ENCODE measurements at places on chromosomes 7 and 10. TPM values are rescaled to one million over a fixed set of nuclear protein-coding genes. Genes with fewer than 3 reads are reported as not detected.

DNA sequence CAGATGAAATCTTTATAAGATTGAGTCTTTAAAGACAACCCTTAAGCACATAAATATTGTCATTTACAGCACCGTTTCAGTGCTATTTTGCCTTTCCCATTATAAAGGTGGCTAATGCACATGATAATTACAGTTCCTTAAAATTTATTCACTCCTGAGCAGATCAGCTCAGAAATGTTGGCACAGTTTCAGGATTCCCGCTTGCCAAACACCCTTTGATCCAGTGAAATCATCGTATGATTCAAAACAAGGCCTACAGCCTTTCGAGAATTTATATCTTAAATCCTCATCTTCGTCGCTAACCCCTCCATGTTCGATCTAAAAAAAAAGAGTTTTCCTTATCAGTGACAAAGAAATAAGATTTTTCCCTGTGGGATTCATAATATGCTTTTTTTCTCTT is 14.1 kb upstream of the SOSTDC1 start:
- H3K27ac ChIP-seq, result no peak overlapping the region
- H3K36me3 ChIP-seq, result no peaks in the 10 kb centered on the region
- no peak overlapping the region for H3K4me3 ChIP-seq
- no peaks in the 10 kb centered on the region for H3K27me3 ChIP-seq

DNA sequence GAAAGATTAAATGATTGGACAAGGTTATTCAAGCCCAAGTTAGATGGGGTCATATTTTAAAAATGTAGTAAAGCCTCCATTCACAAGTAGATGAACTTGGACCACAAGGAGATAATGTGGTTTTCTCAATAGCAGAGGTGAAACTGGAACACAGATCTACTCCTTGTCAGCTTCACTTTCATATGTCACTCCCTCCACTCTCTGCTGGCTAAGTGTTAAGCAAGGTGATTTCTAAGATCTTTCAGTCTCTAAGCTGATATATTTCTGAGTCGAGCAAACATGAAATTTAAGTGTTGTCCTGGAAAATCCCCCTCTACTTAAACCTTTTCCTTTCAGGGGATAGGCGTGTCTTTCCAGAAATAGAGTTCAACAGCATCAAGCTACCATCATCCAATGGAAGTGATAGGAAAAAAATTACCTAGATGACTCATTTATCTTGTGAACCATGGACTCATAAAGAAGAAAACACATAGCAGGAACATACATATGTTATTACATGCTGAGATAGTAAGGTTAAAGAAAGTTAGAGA is 275.0 kb downstream of the PTEN start:
- H3K27me3 ChIP-seq, result no peaks in the 10 kb centered on the region
- H3K4me1 ChIP-seq, result no peaks in the 10 kb centered on the region
- H3K4me3 ChIP-seq, result no peak overlapping the region
- no peaks in the 10 kb centered on the region for H3K36me3 ChIP-seq

GRCh38 chr10:124220971-124221355 is 127.6 kb upstream of the CHST15 start:
- H3K4me3 ChIP-seq, result no peak overlapping the region
- no peak for DNase-seq
- no peaks in the 10 kb centered on the region for H3K27me3 ChIP-seq
- H3K4me1 ChIP-seq, result no peaks in the 10 kb centered on the region
- H3K27ac ChIP-seq, result no peak overlapping the region

GRCh38 chr10:3486346-3487065 is 298.5 kb downstream of the KLF6 start:
- H3K4me1 ChIP-seq, result peaks cover 20% of the 10 kb centered on the region
- H3K27ac ChIP-seq, result no peak overlapping the region
- H3K36me3 ChIP-seq, result no peaks in the 10 kb centered on the region

DNA sequence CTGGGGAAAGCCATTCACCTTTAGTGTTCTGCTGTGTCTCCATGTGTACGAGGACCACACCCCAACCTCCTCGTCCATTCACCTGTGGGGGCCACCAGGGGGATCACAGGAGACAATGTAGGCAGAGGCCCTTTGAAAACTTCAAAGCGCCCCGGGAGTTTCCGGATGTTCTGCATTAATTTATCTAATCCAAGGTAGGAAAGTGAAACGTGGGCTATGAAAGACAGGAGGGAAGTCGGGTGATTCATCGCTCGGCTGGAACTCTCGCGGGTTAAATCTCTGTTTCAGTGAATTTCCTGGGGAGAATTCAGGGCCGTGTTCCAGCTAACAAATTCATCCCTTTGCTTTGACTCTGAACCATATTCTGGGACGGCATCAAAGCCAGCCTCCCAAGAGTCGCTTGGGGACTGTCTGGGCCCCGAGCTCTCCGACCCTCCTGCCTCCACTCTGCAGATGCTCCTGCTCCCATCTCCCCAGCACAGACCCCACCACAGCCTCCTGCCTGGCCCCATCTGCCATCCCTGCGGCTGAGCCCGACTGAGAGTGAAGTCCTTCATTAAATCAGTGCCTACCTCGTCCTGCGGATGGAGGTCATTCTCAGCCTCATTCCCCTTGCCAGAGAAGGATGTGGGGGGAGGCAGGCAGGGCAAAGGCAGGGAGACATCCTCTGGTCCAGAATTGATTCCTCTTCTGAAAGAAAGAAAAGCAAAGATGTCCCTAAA is 114.1 kb upstream of the CARD11 start:
- H3K4me1 ChIP-seq, result no peaks in the 10 kb centered on the region
- H3K4me3 ChIP-seq, result no peak overlapping the region
- no peak overlapping the region for H3K27ac ChIP-seq
- no peak for DNase-seq
- no peaks in the 10 kb centered on the region for H3K36me3 ChIP-seq

DNA sequence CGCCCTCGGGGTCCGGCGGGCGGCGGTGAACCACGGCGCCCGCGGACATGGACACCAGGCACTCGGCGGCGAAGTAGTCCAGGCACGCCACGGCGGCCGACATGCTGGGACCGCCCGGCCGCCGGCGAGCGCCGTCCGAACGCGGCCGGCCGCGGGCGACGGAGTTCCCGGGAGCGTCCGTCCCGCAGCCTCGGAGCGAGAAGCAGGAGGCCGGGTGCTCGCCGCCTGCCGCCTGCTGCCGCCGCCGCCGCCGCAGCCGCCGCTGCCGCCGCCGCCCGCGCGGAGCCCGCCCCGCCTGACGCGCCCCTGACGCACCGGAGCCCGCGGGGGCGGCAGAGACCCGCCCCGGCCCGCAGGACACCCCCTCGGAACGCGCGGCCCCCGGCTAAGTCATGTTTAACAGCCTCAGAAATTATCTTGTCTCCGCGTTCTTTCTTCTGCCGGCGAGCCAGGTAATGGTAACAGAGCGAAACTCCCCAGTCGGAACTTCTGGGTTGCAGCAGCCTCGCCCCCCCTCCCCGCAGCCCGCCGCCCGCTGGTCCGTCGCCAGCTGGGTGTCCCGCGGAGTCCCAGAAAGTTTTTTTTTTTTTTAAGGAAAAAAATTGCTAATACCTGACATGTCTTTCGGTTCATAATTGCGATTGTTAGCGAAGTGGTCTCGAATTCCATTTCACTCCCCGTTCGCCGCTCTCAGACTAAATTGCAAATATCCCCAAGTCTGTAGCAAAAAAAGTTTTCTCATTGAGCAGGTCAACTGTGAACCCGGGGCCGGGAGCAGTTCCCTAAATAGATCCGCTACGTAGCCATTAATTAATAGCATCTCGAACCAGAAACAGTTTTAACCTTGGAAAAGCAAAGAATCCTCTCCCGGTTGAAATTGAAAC is at the start of gene KLF14:
TSS of gene KLF14 (minus strand) at position 277 of the 884 bp plus-strand sequence. CDS start at position 103, 174 bp downstream.
- H3K36me3 ChIP-seq, result no peaks in the 10 kb centered on the region
- peaks cover 7% of the 10 kb centered on the region for H3K4me1 ChIP-seq
- no peak within 1 kb of the TSS for H3K4me3 ChIP-seq
- peak; percentile 35 for DNase-seq
- H3K27me3 ChIP-seq, result peaks cover 48% of the 10 kb centered on the region
- no peak within 1 kb of the TSS for H3K27ac ChIP-seq

- peaks cover 4% of the 10 kb centered on the region for H3K4me1 ChIP-seq
- no peak overlapping the region for H3K4me3 ChIP-seq
- DNase-seq, result no peak
- peaks cover 7% of the 10 kb centered on the region for H3K27me3 ChIP-seq
These were observed 39.4 kb upstream of the AGK start for GRCh38 chr7:141511676-141512396.

DNA sequence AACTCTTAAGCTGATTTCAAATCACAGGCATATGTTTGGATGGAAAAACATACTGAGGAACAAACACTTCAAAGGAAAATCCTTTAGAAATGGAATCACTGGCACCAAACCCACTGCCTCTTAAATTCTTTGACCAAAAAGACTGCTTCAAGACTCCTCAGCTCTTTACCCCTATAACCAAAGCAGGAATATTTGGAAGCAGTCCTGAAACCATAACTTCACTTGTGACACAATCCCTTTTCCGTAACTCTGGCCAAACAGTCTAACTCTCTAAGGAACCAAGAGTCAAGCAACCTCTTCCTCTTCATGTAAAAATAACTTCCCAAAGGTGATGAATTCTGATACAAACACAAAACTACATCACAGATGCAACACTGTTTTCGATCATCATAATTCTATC is 104.3 kb downstream of the MTERF1 start:
- DNase-seq, result no peak
- H3K27me3 ChIP-seq, result no peaks in the 10 kb centered on the region
- H3K27ac ChIP-seq, result no peak overlapping the region
- H3K36me3 ChIP-seq, result no peaks in the 10 kb centered on the region
- H3K4me1 ChIP-seq, result no peaks in the 10 kb centered on the region

- H3K4me3 ChIP-seq, result no peak overlapping the region
- H3K27me3 ChIP-seq, result no peaks in the 10 kb centered on the region
- no peaks in the 10 kb centered on the region for H3K36me3 ChIP-seq
- no peak overlapping the region for H3K27ac ChIP-seq
- DNase-seq, result no peak
These were observed 403.9 kb upstream of the CELF2 start for GRCh38 chr10:10613656-10614244.

- no peaks in the 10 kb centered on the region for H3K27me3 ChIP-seq
- no peaks in the 10 kb centered on the region for H3K36me3 ChIP-seq
- no peak overlapping the region for H3K27ac ChIP-seq
- no peak for DNase-seq
These were observed 164.1 kb downstream of the PTEN start for GRCh38 chr10:88027570-88027969.

DNA sequence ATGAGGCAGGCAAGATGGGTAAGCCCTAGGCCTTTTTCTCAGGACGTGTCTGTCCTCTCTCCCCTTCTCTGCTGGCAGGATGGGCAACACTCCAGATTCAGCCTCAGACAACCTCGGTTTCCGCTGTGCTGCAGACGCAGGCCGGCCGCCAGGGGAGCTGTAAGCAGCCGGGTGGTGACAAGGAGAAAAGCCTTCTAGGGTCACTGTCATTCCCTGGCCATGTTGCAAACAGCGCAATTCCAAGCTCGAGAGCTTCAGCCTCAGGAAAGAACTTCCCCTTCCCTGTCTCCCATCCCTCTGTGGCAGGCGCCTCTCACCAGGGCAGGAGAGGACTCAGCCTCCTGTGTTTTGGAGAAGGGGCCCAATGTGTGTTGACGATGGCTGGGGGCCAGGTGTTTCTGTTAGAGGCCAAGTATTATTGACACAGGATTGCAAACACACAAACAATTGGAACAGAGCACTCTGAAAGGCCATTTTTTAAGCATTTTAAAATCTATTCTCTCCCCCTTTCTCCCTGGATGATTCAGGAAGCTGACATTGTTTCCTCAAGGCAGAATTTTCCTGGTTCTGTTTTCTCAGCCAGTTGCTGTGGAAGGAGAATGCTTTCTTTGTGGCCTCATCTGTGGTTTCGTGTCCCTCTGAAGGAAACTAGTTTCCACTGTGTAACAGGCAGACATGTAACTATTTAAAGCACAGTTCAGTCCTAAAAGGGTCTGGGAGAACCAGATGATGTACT is 13.1 kb downstream of the PHKG1 start:
- H3K27ac ChIP-seq, result no peak overlapping the region
- peaks cover 14% of the 10 kb centered on the region for H3K36me3 ChIP-seq
- no peak overlapping the region for H3K4me3 ChIP-seq
- H3K4me1 ChIP-seq, result no peaks in the 10 kb centered on the region
- no peak for DNase-seq

Gene DNAH11
- not detected for total RNA-seq

Gene FLNC
- 0.06 TPM for total RNA-seq

Gene ZNF783
- 43.5 TPM for total RNA-seq

Gene ACSL5
- total RNA-seq, result 51.8 TPM

Gene TACC2
- total RNA-seq, result not detected

All from CD4-positive, alpha-beta memory T cell (primary cell).